ENCODE measurements at places on chromosomes 1 and 21.

DNA sequence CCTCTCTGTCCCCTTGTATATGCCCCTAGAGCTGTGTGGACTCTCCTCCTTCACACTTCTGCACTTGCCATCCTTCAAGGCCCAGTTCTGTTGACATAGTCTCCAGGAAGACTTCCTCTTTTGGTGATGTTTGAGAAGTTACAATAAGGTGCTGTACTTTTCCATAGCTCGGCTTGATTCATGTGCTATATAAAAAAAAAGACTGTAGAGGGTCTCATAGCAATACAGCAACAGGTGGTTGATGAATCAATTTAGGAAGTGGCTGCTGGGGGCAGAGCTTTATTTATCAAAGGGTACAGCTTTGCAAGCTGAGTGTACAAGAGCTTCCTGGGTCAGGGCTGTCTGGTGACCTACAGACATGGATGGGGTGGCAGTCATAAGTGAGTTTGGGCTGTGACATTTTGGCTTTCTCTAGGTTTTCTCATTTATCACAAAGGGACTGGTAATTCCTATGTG, 102.7 kb downstream of the RUNX1 start:
- no peak for DNase-seq

DNA sequence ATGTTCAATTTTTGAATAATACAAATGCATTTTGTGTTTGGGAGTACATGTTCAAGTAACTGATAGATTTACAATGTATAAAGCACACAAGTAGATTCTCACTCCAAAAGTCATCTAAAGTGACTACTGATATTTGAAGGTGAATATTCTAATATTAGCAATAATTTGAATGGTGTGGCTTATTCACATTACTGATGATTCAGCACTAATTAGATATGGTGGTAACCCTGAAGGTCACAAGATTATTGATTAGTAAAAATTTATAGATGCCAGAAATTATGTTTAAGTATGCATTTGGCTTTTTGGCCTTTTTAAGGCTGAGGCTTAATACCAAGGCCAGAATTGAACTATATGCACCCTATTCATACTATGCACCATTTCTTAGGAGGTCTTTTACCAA, 52.4 kb upstream of the TENT5C start:
- DNase-seq: no peak

GRCh38 chr1:69842326-69842725, 274.6 kb downstream of the LRRC7 start:
- DNase-seq: no peak

- no peak for DNase-seq
Observed at GRCh38 chr1:181219938-181220337, 131.4 kb downstream of the IER5 start.

- no peak for DNase-seq
Observed at GRCh38 chr1:183167676-183168075, 18.4 kb upstream of the LAMC2 start.

DNA sequence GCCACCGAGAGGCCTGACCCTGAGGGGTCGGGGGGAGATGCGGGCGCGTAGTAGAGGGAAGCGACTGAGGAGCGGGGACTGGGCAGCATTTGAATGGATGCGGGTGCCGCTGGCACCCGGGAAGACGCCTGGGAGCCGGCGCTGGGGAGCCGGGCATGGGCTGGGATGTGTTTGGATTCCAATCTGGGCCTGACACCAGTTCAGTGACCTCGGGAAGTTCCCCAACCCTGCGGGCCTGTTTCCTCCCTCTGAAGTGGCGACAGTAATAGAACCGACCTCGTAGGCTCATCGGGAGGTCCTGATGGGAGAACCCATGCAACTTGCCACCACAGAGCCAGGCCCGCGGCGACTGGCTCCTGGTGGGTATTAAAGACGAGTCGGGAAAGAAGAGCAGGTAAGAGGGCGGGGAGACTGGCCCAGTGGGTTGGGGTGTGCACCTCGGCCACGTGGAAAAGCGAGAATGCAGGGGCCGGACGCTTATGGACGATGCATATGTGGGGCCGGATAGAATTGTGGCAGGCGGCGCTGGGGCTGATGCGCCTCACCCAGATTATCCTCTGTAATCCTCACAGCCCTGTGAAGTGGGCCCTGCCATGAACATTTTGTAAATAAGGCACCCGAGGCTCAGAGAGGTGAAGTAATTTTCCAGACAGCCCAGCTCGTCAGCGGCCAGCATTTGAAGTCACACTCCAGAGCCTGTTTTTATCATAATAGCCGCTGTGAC, 105.8 kb downstream of the SLC16A1 start:
- no peak for DNase-seq

DNA sequence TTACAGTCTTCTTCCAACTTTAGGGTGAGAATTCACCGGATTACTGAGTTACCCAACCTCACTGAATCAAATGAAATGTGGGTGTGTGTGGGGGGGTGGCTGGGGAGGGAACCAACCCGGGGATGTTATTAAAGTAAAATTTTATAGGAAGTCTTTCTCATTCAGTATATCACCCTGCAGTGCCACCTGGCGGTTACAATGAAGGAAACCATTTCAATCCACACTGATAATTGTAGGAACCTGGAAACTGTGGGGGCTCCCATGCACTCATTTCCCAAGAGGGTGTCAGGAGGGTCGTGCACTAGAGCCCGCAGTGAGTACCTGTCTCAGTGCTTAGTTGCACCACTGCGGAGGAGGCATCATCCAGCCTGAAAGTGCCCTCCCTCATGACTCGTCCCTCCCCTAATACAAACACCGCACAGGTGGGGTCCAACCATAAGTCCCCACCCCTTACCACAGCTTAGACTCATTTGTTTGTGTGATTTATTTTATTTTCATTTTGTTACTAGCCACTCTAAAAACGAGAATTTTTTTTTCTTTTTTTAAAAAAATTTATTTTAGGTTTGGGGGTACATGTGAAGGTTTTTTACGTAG, 29.1 kb upstream of the IGSF5 start:
- peak; percentile 32 for DNase-seq

- no peak for DNase-seq
Observed at GRCh38 chr1:19495799-19496526, 10.6 kb upstream of the CAPZB start.

GRCh38 chr1:162772571-162773154, 17.8 kb upstream of the HSD17B7 start:
- no peak for DNase-seq

- DNase-seq: no peak
Observed at GRCh38 chr1:186904361-186904760, 75.6 kb downstream of the PLA2G4A start.

- DNase-seq: no peak
Observed at GRCh38 chr1:226086776-226087175, 24.3 kb downstream of the H3-3A start.

- DNase-seq: peak; percentile 56
Observed at GRCh38 chr1:6614019-6614928, 743 bp downstream of the PHF13 start.

- DNase-seq: no peak
Observed at GRCh38 chr1:70948396-70949017, 99.1 kb downstream of the PTGER3 start.
